ENCODE measurements at places on chromosomes 4 and X.

- peak; percentile 41 for DNase-seq
Measured at GRCh38 chr4:2793586-2794485, 951 bp downstream of the SH3BP2 start.

- DNase-seq: peak; percentile 27
Measured at GRCh38 chr4:76665153-76665552, 230.1 kb downstream of the SHROOM3 start.

GRCh38 chr4:40763228-40763716, 13.5 kb downstream of the NSUN7 start:
- peak; percentile 48 for DNase-seq

DNA sequence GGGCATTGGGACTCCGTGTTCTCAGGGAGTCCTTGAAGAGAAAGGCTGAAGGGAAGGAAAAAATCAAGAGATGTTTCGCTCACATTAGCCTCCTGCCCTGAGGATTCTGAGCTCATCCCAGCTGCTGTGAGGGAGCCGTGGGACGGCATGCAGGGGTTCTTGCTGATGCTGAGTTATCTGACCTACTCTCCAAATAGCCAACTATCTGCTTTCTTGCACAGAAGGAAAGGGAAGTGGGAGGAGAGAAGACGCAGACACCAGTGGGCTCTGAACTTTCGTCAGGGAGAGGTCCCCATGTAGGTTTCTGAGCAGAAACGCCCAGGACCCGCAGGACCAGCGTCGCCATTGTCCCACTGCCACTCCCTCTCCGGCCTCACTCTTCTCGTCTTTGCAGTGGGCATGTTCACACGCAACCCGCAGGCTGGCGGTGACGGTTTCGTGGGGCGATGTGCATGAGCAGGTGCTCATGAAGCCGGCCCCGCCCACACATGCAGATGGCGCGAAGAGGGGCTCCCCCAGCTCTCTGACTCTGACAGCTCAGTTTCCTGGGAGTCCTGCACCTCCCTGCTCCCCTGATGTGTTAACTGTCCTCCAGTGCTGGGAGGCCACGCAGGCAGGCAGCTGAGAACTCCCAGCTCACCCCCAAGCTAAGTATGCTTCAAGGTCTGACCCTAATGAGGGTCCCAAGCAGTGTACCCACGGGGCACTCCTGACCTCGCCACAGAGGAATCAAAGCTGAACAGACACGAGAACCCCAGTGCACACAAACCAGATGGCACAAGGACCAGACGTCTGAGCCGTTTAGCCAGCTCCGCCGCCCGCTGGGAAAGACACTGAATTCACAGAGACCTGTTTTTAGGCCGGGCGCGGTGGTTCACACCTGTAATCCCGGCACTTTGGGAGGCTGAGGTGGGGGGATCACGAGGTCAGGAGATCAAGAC, 13.6 kb upstream of the ABLIM2 start:
- no peak for DNase-seq

GRCh38 chr4:70700712-70701111, 12.4 kb downstream of the UTP3 start:
- no peak for DNase-seq

- DNase-seq: peak; percentile 13
Measured at GRCh38 chrX:35726176-35726575, 72.0 kb upstream of the MAGEB16 start.

GRCh38 chr4:64489628-64490027, 80.4 kb upstream of the TECRL start:
- DNase-seq: no peak
